ENCODE measurements at places on chromosomes 16 and 17.

- DNase-seq, result no peak
Observed at GRCh38 chr16:82991966-82992675, 365.4 kb downstream of the CDH13 start.

DNA sequence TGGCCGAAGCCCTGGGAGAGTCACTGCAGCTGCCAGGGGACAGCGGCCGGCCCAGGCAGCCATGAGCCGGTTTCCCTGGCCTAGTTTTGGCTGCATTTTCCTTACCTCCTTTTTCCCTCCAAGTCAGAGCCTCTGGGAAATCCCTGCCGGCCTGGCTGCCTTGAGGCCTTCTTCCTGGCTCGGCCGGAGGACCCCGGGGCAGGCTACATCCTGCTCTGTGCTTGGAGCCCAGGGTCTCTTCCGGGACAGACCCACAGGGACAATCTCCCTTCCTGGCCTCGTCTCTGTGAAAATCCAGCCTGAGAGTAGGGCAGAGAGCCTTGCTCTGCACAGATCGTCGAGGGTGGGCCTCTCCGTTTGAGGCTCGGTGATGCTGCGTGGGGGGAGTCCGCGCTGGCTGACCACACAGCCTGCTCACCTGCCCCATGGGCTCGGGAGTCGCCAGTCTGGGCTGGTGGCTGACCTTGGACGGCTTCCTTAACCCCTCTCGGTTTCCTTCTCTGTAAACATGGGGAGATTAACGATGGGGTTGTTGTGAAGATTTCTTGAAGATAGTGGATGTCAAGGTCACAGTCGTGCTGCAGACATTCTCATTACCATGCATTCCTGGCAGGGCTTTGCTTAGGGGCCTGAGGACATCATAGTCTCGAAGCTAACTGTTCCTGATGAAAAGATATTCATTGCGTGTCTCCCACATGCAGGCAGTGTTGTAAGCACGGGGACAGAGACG lies 34.8 kb upstream of the CIBAR2 start:
- no peak for DNase-seq

- DNase-seq, result peak; percentile 44
Observed at GRCh38 chr16:27109666-27110523, 43.2 kb downstream of the C16orf82 start.

- DNase-seq, result no peak
Observed at GRCh38 chr17:40139566-40140058, 725 bp upstream of the CASC3 start.

DNA sequence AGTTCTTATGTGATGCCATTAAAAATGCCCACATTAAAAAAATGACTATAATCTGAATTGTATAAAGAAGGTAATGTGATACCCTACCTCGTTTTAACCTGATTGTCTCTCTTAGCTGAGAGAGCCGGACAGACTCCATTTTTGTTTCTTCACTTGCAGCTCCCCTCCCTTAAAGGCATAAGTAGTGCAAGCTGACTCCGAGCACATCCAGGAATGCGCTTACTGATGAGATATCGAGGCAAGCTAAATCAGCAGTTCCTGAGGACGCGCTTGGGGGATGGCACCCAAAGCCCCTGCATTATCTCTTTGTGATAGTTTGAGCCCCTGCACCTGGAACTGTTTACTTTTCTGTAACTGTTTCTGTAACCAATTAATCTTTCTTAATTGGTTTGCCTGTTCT lies 6.3 kb downstream of the KRT24 start:
- DNase-seq, result no peak

- DNase-seq, result no peak
Observed at GRCh38 chr16:73792199-73793020, 504.2 kb upstream of the PSMD7 start.

DNA sequence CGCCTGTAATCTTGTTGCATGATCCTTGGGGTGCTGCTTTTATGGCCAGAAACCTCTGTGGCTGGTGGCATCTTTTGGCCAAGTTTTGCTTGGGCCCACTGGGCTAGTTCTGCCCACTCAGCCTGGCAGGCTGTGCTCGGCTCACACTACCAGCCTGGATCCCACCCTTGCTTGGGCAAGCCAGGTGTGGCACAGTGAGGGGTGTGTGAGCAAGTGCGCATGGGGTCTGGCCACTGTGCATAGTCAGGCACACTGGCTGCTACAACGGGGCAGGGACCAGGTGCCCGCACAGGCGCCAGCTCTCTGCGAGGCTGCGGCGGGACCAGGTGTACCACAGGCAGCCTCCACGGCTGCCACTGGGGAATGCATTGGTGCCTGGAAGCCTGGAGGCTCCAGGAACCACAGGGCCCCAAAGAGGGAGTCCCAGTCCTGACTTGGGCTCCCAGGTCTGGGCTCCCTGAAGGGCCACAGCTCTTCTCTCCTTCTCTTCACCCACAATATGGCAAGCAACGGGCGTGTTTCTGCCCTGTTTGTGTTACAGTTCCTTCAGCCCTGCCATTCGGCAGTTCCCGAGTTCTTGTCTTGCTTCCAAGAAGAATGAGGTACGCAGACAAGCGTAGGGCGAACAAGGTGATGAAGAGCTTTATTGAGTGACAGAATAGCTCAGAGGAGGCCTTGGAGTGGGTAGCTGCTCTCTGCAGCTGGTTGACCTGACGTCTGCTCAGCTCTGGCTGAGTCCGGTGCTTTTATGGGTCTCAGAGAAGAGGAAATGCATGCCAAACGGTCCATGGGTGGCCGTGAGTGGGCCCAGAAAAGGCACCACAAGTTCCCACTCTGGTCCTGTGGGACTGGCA lies 26.7 kb upstream of the PRM1 start:
- DNase-seq, result no peak

- no peak for DNase-seq
Observed at GRCh38 chr17:68870161-68870826, 84.9 kb downstream of the ABCA8 start.

- DNase-seq, result no peak
Observed at GRCh38 chr17:67244431-67245072, 444 bp downstream of the HELZ start.

DNA sequence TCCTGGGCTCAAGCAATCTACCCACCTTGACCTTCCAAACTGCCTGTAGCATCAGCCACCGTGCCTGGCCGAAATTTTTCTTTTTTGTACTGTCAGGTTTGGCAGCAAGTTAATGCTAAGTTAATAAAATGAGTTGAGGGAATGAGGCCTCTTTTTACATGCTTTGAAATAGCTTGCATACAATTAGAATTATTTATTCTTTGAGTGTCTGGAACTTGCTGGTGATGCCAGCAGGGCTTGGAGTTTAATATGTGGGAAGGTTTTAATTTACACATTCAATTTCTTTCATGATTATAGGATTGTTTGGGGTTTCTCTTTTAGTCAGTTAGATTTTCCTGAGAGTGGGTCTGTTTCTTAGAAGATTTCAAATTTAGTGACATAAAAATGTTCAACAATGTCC lies 31.2 kb upstream of the MSI2 start:
- no peak for DNase-seq

GRCh38 chr17:44941712-44942331 lies 5.8 kb downstream of the KIF18B start:
- no peak for DNase-seq

DNA sequence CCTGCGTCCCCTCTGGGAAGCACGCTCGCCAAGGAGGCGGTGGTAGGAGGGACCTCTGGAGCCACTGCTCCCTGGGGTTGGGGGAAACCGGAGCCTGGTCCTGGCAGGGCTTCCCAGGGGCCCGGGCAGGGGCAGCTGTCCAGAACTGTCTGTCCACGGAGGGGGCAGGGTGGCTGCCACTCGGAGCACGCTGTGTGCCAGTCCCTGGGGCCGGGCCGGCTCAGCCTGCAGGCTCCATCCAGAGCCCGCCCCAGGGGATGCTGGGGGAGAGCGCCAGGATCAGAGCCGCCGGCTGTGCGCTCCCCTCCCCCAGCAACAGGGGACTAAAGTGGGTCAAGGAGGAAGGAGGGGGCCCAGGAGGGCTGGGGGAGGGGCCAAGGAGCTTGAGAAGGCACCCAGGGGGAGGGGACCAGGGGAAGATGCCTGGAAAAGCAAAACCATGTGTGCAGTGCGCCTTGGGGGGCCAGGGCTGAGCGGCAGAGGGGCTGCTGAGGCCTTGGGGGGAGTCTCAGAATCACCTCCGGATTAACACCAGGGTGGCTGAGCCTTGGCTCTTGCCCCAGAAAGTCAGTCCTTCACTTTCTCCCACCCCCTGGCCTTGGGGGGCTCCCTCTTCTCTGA lies 21.3 kb downstream of the ZNF423 start:
- DNase-seq, result peak; percentile 57

GRCh38 chr16:80526418-80527061 lies 14.3 kb upstream of the DYNLRB2 start:
- DNase-seq, result no peak

DNA sequence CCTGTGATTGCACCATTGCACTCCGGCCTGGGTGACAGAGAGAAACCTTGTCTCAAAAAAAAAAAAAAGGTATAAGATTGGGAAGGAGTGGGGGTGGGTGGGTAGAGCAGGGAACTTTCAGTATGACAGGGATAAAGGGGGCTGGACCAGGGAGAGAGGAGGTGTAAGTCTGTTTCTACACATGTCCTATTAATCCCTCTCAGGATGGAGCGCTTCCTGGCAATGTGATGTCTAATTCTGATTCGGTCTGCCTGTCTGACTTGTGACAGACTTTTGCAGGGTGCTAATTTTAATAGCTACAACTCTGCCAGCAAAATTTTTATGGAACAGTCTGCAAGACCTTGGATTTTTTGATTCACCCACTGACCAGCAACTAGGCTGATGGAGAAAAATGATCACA lies 53.8 kb upstream of the SLC25A19 start:
- no peak for DNase-seq

- no peak for DNase-seq
Observed at GRCh38 chr17:4636474-4637100, 4.9 kb downstream of the ALOX15 start.

- DNase-seq, result no peak
Observed at GRCh38 chr16:64392456-64392855, 729.4 kb downstream of the CDH11 start.

DNA sequence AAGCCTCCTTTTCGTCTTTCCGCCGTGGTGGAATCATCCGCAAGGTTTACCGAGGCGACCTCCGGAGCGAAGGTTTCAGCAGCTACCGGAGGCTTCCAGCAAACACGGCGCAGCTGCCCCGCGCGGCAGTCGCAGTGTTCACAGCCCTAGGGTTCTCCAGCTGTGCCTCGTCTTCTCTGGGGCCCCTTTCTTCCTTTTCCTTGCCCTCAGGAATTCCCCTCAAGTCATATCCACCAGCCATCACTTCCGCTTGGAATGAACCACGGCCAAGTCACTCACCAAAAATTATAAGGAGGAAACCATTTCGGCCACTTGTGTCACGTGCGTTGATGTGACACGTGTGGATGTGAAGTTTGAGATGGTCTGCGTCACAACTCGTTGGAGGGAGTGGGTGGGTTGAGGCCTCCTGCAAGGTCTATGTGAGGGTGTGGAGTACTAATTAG lies 636 bp upstream of the ERN1 start:
- DNase-seq, result no peak

- DNase-seq, result no peak
Observed at GRCh38 chr16:68275611-68276191, 11.4 kb downstream of the SLC7A6 start.

- DNase-seq, result no peak
Observed at GRCh38 chr17:2054262-2054511, 716 bp upstream of the HIC1 start.

DNA sequence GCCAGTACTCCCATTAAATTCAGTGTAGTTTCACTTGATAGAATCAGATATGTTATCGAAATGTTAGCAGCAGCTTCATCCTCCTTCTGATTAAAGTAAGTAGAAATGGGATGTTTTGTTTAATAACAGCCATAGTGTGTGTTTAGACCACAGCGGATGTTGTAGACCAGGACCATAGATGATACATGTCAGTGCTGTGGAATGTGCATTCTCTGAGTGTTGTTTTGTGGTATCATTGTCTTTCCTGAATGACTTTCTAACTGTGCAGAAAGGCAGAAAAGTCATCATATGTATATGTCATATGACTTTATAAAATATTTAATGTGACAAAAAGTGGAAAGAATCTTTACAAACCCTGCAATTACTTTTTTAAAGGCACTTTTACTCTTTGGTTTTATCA lies 55.6 kb downstream of the CYLD start:
- DNase-seq, result no peak

GRCh38 chr17:31147507-31148202 lies 52.9 kb downstream of the NF1 start:
- DNase-seq, result no peak

DNA sequence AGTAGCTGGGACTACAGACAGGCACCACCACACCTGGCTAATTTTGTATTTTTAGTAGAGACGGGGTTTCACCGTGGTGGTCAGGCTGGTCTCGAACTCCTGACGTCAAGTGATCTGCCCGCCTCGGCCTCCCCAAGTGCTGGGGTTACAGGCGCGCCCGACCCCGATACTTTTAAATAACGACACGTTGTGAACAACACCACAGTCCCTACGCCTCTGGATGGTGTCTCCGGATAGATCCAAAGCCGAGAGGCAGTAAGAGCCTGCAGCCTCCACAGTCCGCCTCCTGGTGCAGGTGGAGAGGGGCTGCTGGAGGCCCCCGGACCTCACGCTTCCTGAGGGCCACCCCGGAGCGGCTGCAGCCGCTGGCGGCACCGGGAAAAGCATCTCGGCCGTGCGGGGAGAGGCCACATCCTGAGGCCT lies 741 bp upstream of the TLCD3A start:
- DNase-seq, result peak; percentile 19

DNA sequence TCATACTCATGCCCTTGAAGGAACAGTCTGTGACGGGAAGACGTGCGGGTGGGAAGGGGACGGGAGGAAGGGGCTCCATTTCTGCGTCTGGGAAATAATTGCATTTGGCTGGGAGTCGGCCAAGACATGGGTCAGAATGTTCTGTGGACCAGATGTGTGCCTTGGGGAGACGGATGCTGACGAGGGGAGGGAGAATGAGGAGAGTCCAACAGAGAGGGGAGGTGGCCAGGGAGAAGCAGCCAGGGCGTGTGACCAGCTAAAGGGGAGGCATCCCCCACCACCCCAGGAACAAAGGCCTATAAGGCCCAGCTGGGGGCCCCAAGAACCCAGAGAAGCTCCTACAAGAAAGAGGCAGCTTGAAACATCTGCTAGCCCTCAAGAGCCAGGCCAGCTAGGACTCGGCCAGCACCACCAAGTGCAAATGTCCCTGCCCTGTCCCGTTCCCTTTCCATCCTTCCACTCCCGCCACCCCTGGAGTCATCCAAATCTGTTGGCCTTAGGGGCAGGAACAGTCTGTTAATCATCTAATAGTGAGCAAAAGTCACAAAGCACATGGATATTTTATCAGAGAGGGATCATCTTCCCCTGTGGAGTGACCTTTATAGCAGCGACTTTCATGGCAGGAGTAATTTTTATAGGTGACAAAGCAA lies 42.5 kb upstream of the BCO1 start:
- DNase-seq, result no peak

Measured in posterior cingulate gyrus (tissue), 11 donors.